Motor neuron (in vitro differentiated cells): ENCODE measurements at places on chromosomes 12 and 14. TPM values are rescaled to one million over a fixed set of nuclear protein-coding genes. Genes with fewer than 3 reads are reported as not detected.

Gene HSPB8
- 7.1 and 8.1 TPM in 2 replicates for total RNA-seq

Gene SLC7A7
- 0.54 and 0.94 TPM in 2 replicates for total RNA-seq

Gene SERPINA12
- total RNA-seq, result not detected in 2 replicates

Gene TBX3
- total RNA-seq, result 11.4 and 14.1 TPM in 2 replicates

Gene CMTM5
- 0.32 and 0.36 TPM in 2 replicates for total RNA-seq

Gene RNASE1
- not detected in 2 replicates for total RNA-seq

Gene DPF3
- 5.5 and 12.1 TPM in 2 replicates for total RNA-seq

Gene CCDC198
- total RNA-seq, result 0.50 and 0.92 TPM in 2 replicates

Gene KRT82
- not detected in 2 replicates for total RNA-seq

Gene KRT86
- total RNA-seq, result not detected in 2 replicates

Gene LRTM2
- under 0.01 and 0.13 TPM in 2 replicates for total RNA-seq

Gene TDRD9
- total RNA-seq, result 0.33 TPM in 1 of 2 replicates, not detected in the other

Gene DUSP6
- 5.6 and 12.3 TPM in 2 replicates for total RNA-seq

Gene TAS2R19
- total RNA-seq, result 6.5 and 7.5 TPM in 2 replicates

Gene RABGGTA
- total RNA-seq, result 14.0 and 14.2 TPM in 2 replicates

Gene DAO
- total RNA-seq, result 0.15 and 0.75 TPM in 2 replicates

Gene TSPAN9
- 31.7 and 43.5 TPM in 2 replicates for total RNA-seq

Gene HOXC9
- total RNA-seq, result 3.2 and 3.6 TPM in 2 replicates

Gene VRTN
- 0.11 and 0.17 TPM in 2 replicates for total RNA-seq

Gene CD63
- 313 and 342 TPM in 2 replicates for total RNA-seq

Gene HOTAIR
- 0.20 TPM in 1 of 2 replicates, not detected in the other for total RNA-seq

Gene PRB2
- 0.98 and 1.1 TPM in 2 replicates for total RNA-seq

Gene FAM181A
- total RNA-seq, result 8.3 and 10.5 TPM in 2 replicates

Gene DIO2
- 0.98 and 3.2 TPM in 2 replicates for total RNA-seq

Gene OVCH1
- total RNA-seq, result 0.19 TPM in 2 replicates

Gene SERPINA9
- total RNA-seq, result 0.16 TPM in 1 of 2 replicates, not detected in the other

Gene CPM
- total RNA-seq, result 12.7 and 16.3 TPM in 2 replicates

Gene RDH16
- 1.2 and 1.4 TPM in 2 replicates for total RNA-seq

Gene NKX2-1
- 0.19 and 0.52 TPM in 2 replicates for total RNA-seq

Gene RACGAP1
- 35.8 and 40.0 TPM in 2 replicates for total RNA-seq

Gene ACOT6
- 0.33 TPM in 1 of 2 replicates, not detected in the other for total RNA-seq

Gene SERPINA5
- 4.1 and 4.2 TPM in 2 replicates for total RNA-seq

Gene TBX5
- total RNA-seq, result 0.23 and 0.56 TPM in 2 replicates

Gene HOXC10
- total RNA-seq, result 0.14 and 0.45 TPM in 2 replicates

Gene GPRC5A
- total RNA-seq, result 54.0 and 65.2 TPM in 2 replicates

Gene SLC6A12
- total RNA-seq, result 6.9 and 8.1 TPM in 2 replicates

Gene TRPV4
- 2.9 and 4.2 TPM in 2 replicates for total RNA-seq

Gene IAPP
- 0.26 and 0.46 TPM in 2 replicates for total RNA-seq

Gene LRP1-AS
- total RNA-seq, result 0.76 TPM in 1 of 2 replicates, not detected in the other

Gene KRT75
- 0.85 TPM in 1 of 2 replicates, not detected in the other for total RNA-seq
